ENCODE measurements at places on chromosomes 3 and 15.

DNA sequence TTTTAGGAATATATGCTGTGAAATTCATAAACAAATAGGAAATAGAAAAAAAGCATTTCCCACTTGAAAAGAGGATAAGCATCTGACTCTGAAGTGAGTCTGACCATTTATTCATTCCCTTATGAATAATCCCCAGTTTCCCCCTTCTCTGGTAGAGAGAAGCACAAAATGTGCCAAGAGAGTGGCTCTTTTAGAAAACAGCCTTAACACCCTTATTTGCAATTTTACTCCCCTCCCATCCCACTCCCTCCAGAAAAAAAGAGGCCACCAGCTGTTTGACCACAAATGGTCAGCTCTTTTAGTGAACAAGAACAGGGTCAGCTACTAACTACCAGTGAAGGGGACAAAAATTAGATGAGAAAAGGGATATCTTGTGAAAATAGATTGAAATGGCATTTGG, 184.5 kb upstream of the ADAMTS9 start:
- DNase-seq, result no peak

GRCh38 chr3:34382859-34383258, 584.4 kb downstream of the PDCD6IP start:
- DNase-seq, result no peak

DNA sequence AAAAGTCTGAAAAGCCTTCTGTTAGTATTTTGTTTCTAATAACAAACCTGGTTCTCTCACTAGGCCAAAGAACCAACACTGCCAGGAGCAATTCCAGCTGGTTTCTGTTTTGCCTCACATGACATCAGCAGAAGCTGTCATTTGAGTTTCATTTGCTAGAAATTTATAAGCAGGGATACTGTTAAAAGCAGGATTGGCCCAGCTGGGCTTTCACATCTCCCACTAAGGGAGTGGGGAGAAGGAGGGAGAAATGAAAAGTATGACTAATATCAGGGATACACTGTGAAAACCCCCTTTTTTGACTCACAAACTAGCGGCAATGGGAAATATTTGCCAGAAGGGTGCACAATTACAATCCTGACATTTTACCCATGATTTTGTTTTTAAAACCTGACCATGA, 5.3 kb downstream of the CCDC80 start:
- peak; percentile 48 for DNase-seq

DNA sequence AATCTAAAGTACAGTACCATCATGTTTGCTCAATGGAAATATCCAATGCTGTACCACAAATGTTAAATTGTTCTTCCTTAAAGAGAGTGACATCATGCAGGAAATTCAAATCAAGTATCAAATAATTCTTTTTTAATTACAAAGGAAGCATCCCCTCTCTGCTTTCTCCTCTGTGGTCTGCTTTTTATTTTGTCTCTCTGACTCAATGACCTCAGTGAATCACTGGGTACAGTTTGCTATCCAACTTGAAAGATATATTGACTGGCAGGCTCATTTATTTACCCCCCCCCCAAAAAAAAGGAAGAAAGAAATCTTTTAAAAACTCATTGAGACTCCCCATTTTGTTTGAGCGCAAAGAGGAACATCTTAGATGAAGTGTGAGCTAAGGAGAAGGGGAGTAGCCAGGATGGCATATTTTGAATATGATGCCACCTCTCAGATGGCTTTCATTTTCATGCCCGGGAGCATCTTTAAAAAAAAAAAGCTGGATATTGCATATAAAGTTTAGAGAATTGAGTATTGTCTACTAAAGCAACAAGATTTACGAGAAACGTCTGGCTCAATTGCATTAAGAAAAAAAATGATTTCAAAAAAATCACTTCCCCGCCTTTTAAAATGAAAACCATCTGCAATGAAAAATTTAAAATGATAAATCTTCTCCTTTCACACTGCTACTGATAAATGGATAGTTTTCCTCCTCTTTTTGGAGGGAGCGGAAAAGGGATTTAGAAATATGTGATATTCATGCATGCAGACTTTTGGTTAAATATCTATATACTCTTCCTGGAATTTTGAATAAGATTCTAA, 307.1 kb upstream of the DPH6 start:
- DNase-seq, result no peak

DNA sequence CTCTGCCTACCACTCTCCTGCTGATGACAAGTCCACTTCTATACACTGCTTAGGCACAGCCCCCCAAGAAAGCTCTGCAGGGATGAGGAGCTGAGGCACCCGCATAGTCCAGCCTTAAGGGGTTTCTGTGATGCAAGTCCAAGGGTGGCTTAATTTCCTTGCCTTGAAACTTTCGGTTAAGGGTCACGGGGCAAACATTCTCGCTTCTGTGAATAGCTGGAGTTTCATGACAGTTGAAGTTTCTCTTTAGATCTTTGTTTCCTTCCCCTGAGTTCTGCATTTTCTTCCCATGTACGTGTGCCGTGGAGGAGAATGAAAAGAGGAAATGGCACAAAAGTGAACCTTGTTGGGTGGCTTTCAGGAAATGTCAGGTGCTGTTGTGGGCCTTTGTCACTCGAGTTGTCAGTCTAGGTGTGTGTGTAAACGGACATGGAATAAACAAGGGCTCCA, 7.0 kb downstream of the GPR160 start:
- DNase-seq, result no peak

GRCh38 chr15:33866101-33866737, 102.1 kb upstream of the CHRM5 start:
- no peak for DNase-seq

DNA sequence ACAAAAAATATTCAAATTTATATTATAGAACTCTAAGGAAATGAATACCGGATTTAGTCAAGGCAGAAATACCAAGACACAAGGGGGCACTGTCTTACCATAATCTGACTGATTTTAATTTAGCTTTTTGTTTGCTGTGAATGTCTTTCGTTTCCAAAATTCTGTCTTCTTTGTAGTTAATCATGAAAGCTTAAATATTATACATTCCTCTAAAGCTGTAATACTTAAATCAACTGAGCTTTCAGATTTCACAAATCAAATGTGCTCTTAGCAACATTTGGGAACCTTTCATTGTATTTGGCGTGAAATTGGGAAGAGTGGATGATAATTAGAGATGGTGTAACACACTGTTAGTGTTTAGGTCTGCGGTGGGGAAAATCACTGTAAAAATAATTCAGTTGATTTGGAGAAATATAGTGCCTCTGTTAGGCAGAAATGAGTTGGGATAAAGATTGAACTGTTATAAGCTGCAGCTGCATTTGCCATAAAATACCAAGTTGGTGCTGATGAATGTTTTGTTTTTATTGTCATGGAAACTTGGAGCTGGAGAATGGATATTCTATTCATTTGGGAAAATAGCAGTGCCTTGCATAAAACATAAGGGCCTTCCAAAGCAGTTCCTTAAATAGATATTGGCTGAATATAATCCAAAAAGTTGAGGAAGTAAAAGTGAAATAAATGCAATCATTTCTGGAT, 228.2 kb downstream of the TCF12 start:
- DNase-seq, result no peak

- DNase-seq, result no peak
Measured at GRCh38 chr3:161339517-161340500, 31.5 kb downstream of the SPTSSB start.

GRCh38 chr15:62107571-62108121, 40.9 kb downstream of the C2CD4A start:
- DNase-seq, result no peak

GRCh38 chr3:86661817-86662216, 329.1 kb downstream of the VGLL3 start:
- no peak for DNase-seq

- DNase-seq, result no peak
Measured at GRCh38 chr15:73361337-73361736, 7.4 kb downstream of the HCN4 start.
